Astrocyte of the spinal cord (primary cell): ENCODE measurements at places on chromosomes 2 and 18.

- no peak for DNase-seq
These were observed 1.4 kb downstream of the DES start for GRCh38 chr2:219419331-219420197.

DNA sequence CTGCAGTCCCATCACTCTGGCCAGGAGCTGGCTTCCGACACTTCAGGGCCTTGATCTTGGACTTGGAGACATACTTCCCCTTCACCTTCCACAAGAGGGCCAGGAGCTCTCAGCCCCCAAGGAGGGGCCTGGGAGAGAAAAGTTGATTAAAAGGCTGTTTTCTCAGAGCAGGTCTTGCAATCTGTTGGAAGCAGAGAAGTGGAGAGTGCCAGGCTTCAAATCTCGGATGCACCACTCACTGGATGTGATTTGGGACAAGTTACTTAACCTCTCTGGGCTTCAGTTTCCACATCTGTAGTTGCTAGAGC is 255.3 kb downstream of the CYP26B1 start:
- DNase-seq = no peak

- no peak for DNase-seq
These were observed at the start of gene DSC2 for GRCh38 chr18:31102025-31102684. Gene DSC2, minus strand, starts transcription at chr18:31102421. Its CDS starts 450 bp downstream, at chr18:31101971.

DNA sequence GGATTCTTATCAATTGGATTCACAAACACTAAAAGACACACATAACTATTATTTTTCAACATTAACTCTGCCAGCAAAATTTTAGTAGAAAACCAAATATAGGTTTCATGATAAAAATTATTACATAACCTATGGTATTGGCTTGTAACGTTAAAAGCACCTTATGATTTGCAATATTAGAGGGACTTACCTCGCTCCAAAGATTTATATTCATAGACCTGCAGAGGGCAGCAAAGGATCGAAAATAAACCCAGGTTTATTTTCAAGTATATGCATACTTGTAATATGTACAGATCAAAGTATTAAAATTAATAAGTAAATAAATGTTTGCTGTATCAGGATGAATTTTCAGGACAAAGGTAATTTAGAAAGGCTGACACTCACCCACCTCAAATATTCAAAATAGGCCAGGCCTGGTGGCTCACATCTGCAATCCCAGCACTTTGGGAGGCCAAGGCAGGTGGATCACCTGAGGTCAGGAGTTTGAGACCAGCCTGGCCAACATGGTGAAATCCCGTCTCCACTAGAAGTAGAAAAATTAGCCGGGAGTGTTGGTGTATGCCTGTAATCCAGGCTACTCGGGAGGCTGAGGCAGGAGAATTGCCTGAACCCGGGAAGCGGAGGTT is 45.3 kb downstream of the LRPPRC start:
- peak; percentile 51 for DNase-seq

GRCh38 chr2:32745675-32746074 is 117.8 kb downstream of the TTC27 start:
- no peak for DNase-seq

DNA sequence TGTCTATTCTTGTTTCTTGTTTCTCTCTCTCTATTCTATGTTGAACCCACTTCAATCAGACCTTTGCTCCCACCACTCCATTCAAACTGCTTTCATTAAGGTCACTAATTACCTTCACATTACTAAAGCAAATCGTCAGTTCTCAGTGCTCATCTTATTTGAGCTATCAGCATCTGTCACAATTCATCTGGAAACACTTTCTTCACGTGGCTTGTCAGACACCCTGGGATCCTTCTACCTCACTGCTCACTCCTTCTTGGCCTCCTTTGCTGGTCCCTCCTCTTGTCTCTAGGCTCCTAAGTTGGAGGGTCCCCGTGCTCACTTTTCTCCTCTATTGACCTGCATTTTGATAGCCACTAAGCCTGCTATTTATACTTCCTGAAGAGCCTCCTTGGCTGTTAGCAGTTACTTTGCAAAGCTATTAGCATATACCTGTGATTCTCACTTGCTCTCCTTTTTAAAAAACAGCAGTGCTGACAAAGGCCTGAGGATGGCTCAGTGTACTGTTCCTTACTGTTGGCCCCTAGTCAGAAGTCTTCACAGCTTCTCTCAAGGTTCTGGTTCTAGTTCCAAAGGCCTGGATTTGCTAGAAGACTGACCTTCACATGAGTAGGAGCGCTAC is 80.2 kb downstream of the PLEKHM3 start:
- no peak for DNase-seq

DNA sequence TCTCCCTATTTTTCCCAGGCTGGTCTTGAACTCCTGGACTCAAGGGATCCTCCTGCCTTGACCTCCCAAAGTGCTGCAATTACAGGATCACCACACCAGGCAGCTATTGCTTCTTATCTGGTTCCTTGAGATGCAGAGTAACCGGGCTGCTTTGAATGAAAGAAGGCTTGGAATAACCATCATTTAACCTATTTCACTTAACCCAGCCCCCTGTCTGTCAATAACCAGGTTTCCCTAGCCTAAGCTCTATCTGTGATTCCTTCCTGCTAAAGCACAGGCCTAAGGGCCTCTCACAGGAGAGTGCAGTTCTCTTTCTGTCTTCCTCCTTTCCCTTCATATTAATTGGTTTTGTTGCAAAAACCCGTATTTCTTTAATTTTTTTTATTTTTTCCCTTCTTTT is 393.5 kb upstream of the RAB12 start:
- DNase-seq = no peak

GRCh38 chr18:49399003-49399402 is 61.4 kb downstream of the DYM start:
- DNase-seq = no peak
